ENCODE measurements at places on chromosomes 2 and 18.

GRCh38 chr2:43424262-43425207 lies 171.3 kb downstream of the THADA start:
- no peak for DNase-seq

DNA sequence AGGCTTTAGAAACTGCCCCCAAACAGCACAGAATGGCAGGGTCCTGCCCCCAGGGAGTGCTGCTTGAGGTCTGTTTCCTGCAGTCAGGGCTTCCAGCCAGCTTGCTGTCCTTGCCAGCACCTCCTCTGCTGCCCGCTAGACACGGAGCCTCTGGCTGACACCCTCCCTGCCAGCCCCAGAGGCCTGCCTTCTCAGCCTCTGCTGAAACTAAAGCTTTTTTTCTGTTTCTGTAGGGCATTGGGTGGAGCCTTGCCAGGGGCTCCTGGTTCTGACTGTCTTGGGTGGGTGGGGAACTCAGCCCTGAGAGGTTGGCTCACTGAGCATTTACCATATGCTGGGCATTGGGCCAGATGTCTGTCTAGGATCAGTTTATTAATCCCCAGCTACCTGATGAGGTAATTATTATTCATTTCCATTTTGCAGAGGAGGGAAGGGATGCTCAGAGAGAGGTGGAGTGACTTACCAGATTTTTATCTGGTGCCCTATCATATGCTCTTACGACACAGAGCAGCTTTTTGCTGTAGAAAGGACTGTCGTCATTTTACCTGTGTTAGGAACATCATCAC lies 35.4 kb downstream of the INPP4A start:
- DNase-seq, result peak; percentile 67

DNA sequence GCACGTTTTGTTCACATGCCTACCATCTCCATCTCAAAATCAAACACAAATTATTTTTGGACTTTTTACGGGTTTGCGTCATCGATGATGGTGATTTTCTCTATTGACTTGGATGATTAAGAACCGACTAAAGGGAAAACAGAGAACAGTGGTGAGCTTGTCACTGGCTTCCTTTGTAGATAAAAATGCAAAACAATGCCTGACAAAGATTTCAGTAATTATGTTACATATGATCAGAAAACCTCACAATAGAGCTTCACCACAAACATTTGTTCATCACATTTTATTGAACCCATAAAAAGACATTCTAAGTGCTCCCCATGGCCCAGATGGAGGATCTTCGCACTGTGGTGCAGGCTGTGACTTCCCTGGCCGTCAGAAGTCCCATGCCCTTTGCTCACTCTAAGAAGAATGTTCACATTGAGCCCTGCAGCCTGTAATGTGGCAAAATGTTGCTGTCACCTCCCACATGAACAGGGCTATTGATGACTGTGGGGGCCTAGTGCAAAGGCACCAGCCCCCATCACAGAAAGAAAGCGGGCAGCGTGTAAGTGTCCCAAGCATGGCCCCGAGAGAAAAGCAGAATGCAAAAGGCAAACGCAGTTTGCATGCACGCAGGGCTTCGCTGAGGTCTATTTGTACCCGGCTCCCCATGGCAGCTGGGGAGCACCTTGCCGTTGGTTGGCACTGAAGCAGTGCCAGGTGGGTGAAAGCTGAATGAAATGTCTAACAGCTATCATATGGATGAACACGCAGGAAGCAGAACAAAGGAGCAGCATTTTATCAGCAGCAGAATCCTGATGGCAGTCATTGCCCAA lies 60.6 kb downstream of the BCL2 start:
- DNase-seq, result no peak

DNA sequence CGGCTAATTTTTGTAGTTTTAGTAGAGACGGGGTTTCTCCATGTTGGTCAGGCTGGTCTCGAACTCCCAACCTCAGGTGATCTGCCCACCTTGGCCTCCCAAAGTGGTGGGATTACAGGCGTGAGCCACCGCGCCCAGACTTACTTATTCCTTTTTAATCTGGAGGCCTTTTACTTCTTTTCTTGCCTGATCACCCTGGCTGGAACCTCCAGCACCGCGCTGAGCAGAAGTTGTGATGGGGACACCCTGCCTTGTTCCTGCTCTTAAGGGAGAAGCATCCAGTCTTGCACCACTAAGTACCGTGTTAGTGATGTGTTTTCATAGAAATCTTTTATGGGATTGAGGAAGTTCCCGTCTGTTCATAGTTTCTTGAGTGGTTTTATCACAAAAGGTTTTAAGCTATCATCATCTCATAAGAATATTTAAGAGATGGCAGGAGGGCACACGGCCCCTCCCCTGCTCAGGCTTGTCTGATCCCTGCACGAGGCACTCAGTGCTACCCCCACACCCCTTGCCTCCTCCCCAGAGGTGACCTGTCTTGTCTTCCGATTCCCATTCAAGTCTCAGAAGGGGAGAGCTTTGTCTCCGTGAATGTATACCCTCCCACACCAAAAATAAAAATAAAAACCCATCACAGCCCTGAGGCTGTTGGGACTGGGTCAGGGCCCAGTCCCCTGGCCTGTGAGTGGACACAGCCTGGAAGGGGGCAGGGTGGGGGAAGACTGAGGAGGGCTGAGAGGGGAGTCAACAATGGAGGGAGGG lies 65.3 kb upstream of the SMAD7 start:
- no peak for DNase-seq

- DNase-seq, result no peak
These were observed 19.5 kb upstream of the POMC start for GRCh38 chr2:25187729-25188350.

DNA sequence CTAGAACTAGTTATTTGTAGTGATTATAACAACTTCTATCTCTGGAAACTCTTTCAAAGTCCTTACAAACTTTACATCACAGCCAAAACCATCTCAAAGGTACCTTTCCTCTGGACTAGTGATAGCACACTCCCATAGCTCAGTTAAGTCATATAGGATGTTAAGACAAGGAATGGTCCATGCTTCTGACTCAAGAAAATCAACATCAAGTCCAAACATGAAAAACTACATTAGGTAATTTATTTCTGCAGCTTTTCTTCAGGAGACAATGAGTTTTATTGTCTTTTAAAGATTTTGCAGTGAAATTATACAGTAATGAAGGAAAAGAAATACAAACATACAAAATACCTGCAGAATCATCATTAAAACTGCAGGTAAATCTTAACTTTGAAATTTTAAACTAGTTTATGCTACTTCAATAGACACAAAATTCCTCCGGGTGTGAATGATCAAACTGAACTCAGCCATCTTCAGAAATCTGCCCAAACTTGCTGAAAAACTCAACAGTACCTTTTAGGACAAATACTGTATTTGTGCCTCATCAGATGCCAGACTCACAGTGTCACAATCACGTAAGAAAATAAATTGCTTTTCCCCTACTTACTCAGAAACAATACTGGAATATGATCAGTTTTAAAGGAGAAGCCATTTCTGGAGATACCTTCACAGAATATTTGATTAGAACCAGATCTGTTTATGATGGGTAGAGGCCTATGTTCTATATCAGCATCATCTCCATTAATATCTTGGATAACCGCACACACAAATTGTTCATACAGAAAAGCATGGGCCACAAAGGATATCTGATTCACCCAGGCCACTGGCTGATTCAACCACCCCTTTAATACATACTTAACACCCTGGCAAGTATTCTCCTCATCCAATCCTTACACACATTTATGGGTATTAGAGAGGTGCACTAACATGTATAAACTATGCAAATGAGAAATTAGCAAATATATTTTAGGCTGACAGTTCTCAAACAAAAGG lies 2.6 kb downstream of the TMEM131 start:
- DNase-seq, result no peak

DNA sequence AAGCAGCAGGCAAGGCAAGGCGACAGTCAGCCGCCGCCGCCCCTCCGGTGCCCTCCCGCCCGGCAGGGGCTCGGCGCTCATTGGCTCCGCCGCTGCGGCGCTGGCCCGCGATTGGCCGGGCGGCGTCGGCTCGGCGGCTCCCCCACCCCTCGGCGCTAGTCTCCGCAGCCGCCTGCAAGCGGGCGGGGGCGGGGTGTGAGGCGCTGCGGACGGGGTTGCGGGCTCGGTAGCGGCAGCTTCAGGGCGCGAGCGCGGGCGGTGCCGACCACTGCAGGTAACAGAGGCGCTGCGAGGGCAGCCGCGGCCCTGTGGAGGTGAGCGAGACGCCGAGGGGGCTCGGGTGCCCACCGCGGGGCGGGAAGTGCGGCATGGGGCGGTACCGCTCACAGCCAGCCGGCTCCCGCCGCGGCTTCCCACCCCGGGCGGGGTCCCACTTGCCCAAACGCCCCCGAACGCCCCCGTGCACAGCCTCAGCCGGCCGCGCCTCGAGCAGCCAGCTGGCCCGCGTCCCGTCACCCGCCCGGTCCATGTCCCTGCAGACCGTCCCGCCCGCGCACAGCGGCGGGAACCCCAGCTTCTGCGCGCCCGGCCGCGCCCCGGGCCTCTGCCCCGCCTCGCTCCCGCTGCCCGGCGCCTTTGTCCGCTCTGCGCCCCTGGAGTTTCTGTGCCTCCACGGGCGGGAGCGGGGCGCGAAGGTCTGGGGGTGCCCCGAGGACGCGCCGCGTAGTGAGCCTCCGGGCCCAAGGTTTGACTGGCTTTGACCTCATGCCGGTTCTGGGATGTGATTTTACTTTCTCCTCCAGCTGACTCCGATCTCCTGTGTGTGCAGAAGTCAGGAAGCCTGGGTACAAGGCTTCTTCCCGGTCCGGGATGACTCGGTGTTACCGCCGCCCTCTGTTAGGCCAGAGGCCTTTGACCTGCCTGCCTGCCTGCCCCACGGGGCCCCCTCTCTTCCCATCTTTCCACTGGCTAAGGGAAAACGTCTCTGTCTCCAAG lies at the start of gene SANBR:
TSS of gene SANBR (plus strand) at position 158 of the 996 bp plus-strand sequence. CDS start 4,480 bp downstream, outside the sequence.
- DNase-seq, result peak; percentile 82

DNA sequence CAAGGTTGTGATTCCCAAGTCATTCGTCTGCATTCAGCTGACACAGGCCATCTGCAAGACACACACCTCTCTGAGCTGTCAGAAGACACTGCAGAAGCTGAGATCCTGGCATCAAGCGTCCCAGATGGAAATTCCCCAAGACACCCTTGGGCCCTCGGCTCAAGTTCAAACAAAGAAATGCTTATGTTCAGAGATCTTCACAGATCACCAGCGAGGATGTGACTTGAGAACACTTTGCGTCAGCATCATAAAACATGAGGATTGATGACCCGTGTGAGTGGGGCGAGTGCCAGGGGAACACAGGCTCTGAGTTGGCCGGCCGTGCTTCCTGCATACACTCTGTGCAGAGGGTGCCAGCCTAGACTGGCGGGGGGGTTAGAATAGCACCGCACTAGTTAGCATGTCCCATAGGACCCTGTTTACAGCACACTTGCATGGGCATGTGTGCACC lies 36.8 kb downstream of the KCNIP3 start:
- no peak for DNase-seq

- no peak for DNase-seq
These were observed 383.9 kb downstream of the ARHGAP15 start for GRCh38 chr2:143513081-143513480.

DNA sequence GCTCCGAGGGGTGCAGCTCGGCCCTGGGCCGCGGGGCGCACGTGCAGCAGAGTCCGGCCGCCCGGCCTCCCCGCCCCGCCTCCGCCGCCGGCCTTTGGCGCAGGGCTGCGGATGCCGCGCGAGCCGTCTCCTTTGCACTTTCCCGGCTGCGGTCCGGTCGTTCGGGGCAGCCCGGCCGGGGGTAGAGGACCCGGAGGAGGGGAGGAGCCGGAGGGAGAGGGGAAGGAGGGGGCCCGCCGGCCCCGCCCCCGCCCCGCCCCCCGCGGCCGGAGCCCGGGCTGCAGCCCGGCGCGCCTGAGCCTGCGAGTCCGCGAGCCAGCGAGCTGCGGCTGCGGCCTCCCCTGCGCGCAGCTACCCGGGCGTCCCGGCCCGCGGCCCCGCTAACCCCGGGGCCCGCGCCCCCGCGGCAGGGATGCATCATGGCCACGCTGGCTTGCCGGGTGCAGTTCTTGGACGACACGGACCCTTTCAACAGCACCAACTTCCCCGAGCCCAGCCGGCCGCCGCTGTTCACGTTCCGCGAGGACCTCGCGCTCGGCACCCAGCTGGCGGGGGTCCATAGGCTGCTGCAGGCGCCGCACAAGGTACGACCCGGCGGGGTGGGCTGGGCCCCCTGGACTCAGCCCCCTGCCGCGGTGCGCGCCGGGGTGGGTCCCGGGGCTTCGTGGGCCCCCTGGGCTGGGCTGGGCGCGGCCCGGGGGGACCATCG lies at the start of gene FHOD3:
TSS of gene FHOD3 (plus strand) at position 297 of the 709 bp plus-strand sequence. CDS start at position 420, 123 bp downstream.
- DNase-seq, result no peak

DNA sequence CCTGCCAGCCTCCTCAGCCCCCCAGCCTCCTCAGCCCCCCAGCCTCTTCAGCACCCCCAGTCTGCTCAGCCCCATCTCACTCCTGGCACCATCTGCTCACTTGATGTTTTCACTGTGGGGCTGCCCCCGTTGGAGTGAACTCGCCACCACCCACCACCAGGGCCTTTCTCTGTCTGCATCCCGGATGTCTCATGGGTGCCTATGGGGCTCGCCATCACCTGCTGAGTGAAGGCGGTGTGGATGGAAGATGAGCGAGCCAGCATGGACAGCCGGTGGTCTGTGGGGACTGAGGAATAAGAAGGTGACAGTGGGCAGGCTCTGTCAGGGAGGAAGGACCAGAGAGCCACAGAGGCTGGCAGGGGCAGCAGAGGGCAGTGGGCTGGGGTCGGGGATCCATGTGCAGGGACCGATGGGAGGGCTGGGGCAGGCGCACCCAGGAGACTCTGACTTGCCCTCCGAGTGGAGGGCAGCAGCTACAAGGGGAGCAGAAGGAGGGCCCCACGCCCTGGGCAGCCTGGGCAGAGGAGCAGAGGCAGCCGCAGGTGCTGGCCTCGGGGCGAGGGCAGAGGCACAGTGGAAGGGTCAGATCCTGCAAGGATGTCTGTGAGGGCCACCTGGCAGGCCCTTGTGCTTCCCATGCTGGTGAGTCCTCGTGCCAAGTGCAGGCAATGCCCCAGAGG lies 74.7 kb upstream of the ODC1 start:
- no peak for DNase-seq

DNA sequence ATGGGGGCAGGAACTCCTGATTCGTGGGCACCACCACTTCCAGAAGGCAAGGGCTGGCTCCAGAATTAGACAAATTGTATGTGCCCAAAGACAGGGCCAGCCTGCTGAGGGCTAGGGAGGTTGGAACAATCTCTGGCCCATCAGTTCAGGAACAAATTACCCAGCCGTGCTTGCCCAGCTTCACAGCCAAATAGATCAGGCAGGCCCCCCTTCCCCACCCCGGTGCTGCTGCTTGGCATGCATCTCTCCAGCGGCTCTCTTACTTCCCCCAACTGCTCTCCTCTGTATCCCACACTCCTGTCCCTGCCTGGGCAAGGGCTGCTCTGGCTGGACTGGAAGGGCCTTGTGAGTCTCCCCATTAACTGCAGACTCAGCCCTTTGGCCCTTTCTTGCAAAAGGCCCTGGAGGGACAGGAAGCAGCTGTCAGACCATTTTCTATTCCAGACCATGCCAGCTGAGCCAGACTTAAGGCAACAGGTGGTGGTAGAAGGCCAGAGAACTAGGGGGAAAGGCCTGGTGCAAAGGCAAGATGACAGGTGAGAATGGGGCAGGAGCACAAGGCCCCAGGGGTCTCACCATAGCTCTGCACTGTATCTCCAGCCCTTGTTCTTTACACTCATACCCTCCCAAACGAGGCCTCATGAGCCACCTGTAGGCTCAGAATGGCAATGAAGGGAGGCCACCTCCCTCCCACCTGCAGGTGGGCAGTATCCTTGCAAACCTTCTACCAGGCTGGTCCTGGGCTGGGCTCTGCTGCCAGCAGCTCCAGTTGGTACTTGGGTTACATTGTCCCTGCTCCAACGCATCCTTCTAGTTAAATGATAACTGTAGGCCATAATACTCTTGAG lies 30.7 kb upstream of the ACAA2 start:
- DNase-seq, result no peak

- no peak for DNase-seq
These were observed 735.9 kb downstream of the ERBB4 start for GRCh38 chr2:211802666-211803065.

- no peak for DNase-seq
These were observed 141.9 kb downstream of the SLC4A3 start for GRCh38 chr2:219769090-219769910.
